ENCODE measurements at places on chromosomes 6 and 20. TPM values are rescaled to one million over a fixed set of nuclear protein-coding genes. Genes with fewer than 3 reads are reported as not detected.

DCDC2 gene
- not detected for total RNA-seq

RIMS1 gene
- total RNA-seq, result not detected

CRISP2 gene
- total RNA-seq, result not detected

SERINC3 gene
- total RNA-seq, result 59.9 TPM

- DNase-seq, result no peak
Measured at GRCh38 chr6:47376930-47377329, 67.2 kb upstream of the TNFRSF21 start.

- no peak for DNase-seq
Measured at GRCh38 chr6:106063448-106063850, 22.7 kb upstream of the PRDM1 start.

GRCh38 chr6:32337186-32337805 lies 34.4 kb downstream of the TSBP1 start:
- no peak for DNase-seq

- no peak for DNase-seq
Measured at GRCh38 chr20:54320148-54320607, 112.3 kb downstream of the PFDN4 start.

GRCh38 chr6:122063076-122063475 lies 336.4 kb upstream of the HSF2 start:
- DNase-seq, result no peak

GRCh38 chr6:105005451-105005850 lies 48.5 kb downstream of the LIN28B start:
- DNase-seq, result no peak

- DNase-seq, result no peak
Measured at GRCh38 chr20:32767418-32768198, 5.4 kb downstream of the DNMT3B start.
